ENCODE measurements at places on chromosomes 3 and 15.

DNA sequence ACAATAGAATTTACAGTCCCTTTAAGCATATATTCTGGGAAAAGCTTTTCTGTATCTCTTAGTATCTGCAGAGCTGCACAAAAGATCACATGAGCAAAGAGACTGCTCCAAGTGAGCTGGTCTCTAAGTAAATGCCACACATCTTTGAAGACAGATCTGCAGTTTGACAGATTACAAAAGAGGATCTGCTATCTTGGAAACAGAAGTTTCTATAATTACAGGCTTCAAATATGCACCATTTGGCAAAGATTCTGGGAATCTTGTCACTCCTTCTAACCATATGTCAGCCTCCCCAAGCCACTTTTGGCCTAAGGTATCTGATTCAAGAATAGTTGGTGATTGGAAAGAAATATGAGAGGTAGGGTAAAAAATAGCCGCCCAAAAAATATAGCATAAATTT, 9.6 kb upstream of the CFAP44 start:
- DNase-seq: no peak

DNA sequence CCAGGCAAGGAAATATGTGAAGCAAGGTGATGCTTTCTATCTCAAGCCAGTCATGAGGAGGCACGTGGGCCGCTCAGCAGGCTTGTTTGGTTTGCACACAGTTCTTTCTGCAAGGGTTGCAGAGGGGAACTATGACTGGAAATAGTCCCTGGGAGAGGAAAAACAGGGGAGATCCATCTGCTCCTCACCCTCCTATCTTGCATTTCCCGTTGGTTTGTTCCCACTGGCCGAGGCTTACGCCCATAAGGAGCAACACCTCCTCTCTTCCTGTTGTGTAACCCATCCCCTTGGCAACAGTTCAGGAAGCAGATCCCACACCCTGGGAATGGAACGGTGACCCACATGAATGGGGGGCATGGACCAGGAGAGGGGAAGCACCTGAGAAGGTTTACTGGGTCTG, 72.1 kb upstream of the MAGI1 start:
- DNase-seq: no peak

- DNase-seq: no peak
Measured at GRCh38 chr15:36784098-36784670, 204.8 kb downstream of the CDIN1 start.

DNA sequence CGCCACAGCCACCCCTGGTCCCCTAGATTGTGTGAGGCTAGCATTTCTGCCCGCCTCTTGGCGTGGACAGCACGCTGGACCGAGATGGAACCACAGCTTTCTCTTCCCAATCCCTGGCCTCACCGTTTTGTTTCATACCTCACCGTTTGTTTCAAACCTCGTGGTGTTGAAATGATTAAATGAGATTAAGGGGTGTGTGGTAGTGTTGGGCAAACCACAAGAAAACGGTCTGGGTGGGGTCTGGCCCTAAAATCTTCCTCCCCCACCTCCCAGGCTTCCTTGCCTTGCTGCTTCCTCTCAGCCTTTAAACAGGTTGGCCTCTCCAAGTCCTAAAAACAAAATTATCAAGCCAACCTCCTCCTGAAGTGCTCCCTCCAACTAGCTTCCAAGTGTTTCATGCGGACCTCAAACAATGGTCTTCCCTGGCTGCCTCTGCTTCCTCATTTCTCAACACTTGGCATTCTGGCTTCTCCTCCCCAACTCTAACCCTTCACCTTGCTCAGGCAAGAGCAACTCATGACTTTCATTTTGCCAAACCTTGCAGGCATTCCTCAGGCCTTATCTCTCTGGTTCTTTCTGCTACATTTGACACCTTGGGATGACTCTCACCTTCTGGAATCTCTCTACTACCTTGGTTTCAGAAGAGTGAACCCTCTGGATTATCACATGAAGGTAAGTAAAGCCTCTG, 1.4 kb upstream of the ATP13A3 start:
- no peak for DNase-seq

GRCh38 chr3:24578951-24579421, 84.3 kb upstream of the THRB start:
- no peak for DNase-seq

GRCh38 chr3:4565809-4566501, 72.8 kb downstream of the ITPR1 start:
- no peak for DNase-seq

GRCh38 chr3:86519819-86520218, 471.1 kb downstream of the VGLL3 start:
- no peak for DNase-seq

DNA sequence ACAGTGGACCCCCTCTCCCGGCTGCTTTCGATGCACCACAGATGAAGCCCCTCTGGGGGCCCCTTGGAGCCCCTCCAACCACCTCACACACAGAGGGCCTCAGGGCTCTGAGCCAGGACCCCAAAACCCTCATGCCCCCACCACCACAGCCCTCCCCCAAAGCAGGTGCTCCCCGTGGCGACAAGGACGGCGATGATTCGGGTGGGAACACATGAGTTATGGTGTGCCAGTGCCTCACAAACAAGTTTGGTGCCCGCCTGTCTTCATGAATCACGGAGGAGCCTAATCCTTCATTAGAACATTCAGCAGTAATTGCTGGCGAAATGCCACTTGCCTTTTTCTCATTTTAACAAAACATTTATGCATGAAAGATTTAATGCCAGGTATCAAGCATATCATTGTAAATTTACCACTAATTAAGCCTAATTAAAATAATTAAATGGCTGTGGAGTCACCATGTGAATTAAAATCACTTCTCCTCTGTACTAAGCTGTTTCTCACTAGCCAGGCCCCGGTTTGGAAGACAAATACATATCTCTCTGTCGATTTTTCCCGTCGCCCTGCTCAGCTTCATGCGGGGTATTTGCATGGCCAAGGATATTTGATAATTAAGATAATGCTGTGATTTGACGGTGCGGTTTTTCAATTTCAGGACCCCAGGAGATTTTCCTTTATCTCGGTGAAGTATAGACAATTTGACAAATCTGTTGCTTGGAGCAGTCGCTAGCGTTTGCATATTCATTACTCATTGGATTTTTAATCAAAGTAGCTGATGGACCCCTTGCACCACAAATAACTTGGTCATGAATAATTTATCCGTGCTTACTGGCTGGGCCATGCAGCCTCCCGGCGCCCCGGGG, 157.0 kb downstream of the TLE3 start:
- DNase-seq: no peak

- DNase-seq: no peak
Measured at GRCh38 chr15:28167042-28167441, 67.9 kb upstream of the OCA2 start.

GRCh38 chr3:63968612-63969350, 54.5 kb downstream of the PSMD6 start:
- DNase-seq: no peak

DNA sequence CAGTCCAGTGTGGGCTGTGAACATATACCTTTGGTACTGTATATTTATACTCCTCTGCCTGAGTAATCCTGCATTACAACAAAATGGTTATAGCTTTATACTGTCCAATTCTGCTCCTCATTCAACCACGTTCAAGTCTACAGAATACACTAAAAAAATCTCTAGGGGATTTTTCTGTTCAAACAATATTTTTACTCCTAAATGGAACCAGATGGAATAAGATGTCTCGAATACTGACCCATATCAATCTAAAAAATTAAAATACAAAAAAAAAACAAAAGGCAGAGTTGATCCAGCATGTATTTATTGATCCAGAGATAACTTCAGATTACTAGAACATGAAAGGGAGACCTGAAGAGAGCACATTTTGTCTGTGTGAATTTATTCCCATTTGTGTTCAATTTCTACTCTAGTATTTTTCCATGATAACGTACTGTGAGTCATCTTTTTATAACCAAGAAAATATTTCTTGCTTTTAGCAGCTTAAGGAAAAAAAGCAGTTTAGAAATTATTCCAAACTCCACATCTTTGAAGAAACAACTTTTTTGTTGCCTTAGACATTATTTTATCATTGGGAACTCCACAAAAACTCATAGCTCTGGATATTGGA, 910.7 kb downstream of the TBL1XR1 start:
- DNase-seq: no peak

DNA sequence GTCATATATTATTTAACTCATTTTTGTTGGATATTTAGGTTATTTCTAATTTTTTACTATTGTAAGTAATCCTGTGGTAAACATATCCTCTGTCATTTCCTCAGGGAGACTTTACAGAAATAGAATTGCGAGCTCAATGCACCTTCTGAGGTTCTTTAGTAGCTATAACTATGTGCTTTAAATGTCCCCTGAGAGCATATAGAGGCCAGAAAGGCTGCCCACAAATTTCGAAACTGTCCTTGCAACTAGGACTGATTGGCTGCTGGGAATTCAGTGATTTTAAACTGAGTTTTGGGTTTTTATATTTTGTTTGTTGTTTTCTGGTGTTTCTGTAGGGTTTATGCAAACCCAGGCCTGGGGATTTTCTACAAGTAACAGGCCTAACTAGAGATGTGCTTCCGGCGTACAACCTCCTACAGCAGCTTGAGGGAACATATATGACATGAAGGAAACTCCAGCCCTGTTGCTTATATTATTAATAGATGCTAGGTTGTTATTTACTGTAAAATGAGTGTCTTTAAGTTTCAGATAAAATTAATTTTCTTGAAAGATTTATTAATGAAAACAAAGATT, 29.1 kb upstream of the P4HTM start:
- DNase-seq: no peak

DNA sequence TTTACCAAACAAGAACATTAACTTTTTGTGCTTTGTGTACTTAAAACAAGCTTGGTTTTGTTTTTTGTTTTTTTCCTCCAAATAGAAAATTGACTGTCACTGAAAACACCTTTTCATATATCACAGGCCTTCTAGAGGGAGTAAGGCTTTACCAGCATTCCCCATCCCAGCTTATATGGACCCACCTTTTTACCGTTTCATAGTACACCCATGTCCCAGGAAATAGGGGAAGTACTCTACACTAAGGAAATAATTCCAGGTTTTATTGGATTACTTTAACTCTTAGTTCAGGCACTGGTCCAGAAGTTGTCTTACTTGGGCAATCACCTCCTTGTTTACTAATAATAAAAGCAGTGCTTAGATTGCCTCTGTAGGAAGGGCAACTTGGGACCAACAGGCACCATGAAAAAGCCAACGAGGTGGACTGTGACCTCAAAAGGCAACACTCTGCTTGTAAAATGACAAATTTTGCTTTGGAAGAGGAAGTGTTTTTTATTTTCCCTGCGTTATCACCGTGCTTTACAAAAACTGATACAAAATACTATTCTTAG, 26.2 kb downstream of the HMG20A start:
- DNase-seq: no peak

DNA sequence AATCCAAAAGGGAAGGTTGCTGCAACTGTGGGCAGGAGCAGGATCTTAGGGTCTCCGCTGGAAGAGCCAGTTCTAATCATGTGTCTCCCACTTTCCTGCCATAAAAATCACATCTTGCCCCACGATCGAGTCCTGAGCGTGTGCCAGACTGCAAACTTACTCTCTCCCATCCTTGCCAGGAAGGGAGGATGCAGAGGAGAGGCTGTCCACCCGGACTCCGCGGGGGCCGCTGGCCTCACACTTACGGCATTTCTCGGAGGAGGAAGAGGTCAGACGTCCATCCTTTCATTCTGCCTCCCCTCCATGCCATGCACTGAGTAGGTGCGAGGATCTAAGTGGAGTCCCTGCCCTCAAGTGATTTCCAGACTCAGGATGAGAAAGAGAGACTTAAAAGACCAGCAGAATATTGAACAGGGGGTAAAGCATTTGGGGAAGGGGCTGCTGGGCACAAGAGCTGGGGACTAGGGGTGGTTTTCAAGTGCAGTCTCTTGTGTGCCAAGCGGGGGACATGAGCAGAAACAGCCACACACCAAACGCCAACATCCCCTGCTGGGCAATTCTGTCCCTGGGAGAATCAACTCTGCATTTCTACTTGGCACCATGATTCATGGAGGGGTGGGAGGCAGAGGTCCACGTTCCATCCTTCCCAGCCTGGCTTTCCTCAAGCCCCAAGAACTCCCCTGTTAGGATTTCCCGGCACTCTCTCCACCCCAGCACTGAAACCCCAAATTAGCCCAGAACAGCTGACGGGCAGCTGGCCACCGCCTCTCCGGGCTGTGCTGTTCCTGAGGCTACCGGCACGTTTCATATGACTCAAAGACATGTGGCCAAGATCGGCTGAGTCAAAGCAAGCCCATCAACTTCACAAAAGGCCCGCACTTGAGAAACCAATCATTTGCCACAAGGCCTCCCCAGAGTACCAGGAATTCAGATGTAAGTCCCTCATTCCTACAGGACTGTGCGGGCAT, 11.6 kb downstream of the OXTR start:
- no peak for DNase-seq

GRCh38 chr3:99875929-99876841, 58.5 kb downstream of the CMSS1 start:
- peak; percentile 13 for DNase-seq

- no peak for DNase-seq
Measured at GRCh38 chr3:111333642-111334041, 208.4 kb upstream of the CD96 start.

DNA sequence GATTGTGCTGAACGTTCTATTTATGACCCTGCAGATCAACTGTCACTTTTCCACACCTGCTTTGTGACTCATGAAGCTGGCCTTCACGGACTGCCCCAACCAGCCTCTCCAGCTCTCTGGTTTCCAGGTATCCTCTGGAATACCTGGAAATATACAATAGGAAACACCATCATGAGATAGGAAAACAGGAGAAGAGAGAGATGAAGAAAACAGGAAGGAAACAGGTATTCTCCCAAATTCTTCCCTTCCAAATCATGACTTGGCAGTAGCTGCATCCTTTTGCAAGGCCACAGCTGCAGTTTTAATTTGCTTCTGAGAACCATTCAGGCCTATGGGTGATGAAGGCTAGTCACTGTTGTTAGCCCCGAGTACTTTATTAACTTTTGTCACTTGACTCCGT, 909.1 kb downstream of the EPHA3 start:
- DNase-seq: no peak

DNA sequence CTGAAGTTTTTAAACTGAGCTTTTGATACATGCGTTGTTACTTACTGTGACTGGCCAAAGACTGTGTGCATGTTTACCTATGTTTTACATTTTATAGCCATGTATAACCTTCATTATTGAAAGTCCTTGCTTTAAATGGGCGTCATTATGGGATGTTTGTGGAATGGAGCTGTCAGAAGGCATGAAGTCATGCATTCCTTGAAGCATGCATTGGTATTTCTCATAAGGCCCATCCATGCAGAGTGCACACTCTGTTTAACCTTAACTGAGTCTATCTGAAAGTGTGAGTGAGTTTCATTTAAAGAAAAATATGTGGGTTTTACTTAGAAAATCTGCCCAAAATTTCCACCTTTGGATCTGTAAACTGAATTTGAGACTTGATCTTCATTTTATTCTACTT, 51.1 kb downstream of the PSMD6 start:
- no peak for DNase-seq

Measured in activated naive CD4-positive, alpha-beta T cell (primary cell).